ENCODE measurements at places on chromosomes 7 and 10.

DNA sequence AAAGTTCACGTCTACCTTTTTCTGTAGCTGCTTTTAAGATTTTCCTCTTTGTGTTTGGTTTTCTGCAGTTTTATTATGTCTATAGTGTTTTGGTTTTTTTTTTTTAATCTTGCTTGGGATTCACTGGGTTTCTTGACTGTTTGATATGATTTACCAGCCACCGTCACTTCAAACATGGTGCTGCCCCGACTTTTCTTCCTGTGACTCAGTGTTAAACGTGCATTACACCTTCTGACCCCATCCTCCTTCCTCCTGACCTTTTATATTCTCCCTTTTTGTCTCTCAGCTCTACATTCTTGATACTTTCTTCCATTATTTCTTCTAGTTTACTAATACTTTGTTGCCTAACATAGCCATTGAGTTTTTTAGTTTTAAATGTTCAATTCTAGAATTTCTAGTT lies 61.5 kb downstream of the GNA12 start:
- DNase-seq: no peak

GRCh38 chr7:150945171-150945852 lies 32.8 kb downstream of the KCNH2 start:
- no peak for DNase-seq

DNA sequence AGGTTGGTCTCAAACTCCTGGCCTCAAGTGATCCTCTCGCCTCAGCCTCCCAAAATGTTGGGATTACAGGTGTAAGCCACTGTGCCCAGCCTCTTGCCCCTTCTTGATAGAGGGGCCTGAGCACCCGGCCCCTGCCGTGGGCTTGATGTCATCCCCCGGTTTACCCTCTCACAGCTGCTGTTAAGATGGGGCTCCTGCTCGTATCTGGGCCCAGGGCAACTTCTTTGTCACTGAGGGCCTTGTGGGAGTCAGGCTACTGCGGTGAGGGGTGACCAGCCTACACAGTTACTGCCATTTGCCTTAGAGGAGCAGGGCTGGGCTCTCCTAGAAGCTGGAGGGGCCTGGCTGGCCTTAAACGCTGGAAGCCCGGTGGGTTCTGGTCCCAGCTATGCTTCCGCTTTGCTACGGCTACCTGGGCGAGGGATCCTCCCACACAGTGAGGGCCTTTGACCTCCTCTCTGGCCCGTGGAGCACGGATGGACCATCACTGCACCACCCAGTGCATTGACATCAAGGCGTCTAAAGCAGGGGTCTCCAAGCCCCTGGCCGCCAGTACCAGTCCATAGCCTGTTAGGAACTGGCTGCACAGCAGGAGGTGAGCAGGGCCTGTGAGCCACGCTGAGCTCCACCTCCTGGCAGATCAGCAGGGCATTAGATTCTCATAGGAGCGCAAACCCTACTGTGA lies 1.1 kb upstream of the TMEM130 start:
- no peak for DNase-seq

DNA sequence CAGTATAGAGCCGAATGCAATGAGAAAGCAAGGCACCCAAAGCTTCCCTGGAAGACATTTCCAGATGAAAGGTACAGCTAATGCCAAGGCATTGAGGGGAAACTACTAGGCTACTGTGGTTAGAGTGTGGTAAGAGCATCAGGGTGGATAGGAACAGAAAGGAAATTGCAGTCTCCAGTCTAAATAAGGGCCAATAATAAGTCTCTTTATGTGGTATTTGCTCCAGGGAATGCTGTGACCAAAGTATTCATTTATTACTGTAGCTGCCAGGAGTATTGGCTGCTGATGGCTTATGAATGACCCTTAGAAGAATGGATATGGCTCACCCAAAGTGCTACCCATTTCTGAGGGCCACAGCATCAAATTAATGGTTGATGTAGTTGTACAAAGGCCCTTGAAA lies 30.1 kb upstream of the POT1 start:
- DNase-seq: no peak

GRCh38 chr10:3672220-3672619 lies 112.8 kb downstream of the KLF6 start:
- DNase-seq: no peak

- DNase-seq: no peak
Observed at GRCh38 chr10:49595713-49596492, 14.2 kb upstream of the SLC18A3 start.

DNA sequence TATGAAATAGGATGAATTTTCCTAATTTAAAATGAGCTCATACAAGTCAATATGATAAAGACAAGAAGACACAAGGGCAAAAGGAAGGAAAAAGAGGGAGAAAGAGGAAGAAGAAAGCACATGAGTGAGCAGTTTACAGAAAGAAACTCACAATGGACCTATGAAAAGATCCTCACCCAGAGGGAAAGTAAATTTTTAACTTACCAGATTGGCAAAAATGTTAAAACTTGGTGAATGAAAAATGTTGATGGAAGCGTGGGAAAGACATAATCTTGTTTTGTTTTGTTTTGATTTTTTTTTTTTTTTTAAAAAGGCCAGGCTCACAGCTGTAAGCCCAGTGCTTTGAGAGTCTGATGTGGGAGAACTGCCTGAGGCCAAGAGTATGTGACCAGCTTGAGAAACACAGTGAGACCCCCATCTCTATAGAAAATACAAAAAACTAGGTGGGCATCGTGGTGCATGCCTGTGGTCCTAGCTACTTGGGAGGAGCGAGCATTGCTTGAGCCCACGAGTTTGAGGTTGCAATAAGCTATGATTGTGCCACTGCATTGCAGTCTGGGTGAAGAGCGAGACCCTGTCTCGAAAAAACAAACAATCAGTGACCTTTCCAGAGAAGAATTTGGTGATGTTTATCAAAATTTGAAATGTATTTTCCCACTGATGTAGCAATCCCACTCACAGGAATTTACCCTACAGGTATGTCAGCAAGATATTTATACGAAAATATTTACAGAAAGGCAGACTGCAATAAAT lies 152.9 kb upstream of the ASAH2 start:
- no peak for DNase-seq

DNA sequence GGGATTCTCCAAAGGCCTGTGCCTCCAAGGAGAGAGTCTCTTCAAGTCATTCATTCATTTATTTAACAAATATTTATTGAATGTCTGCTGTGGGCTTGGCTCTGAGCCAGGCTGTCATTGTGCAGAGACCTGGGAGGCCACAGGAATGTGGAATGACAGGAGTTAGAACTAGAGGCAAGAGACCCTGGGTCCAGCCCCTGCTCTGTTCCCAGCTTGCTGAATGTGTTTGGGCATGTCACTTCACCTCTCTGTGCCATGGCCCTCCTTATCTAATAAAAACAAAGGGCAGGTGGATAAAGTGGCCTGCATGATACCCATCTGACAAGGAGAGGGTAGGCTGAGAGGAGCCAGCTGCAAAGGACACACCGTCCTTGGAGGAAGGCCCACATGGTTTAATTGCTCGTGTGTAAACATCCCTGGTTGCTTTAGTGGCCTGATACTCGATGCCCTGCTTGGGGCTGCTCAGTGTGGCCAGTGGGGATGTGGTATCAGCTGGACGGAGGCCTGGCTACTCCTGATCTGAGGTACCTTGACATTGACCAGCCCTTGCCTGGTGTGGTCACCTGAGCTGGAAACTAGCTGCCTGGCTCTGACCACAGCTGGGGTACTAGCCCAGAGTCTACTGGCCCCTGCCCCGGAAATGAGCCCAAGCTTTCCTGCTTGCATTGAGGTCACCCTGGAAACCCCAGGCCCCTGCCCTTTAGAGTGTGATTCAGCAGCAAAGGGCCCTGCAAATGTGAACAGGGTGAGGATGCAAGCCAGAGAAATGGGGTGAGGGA lies 116.2 kb downstream of the CDH23 start:
- DNase-seq: no peak

GRCh38 chr10:74079936-74080590 lies 70.6 kb downstream of the AP3M1 start:
- no peak for DNase-seq

DNA sequence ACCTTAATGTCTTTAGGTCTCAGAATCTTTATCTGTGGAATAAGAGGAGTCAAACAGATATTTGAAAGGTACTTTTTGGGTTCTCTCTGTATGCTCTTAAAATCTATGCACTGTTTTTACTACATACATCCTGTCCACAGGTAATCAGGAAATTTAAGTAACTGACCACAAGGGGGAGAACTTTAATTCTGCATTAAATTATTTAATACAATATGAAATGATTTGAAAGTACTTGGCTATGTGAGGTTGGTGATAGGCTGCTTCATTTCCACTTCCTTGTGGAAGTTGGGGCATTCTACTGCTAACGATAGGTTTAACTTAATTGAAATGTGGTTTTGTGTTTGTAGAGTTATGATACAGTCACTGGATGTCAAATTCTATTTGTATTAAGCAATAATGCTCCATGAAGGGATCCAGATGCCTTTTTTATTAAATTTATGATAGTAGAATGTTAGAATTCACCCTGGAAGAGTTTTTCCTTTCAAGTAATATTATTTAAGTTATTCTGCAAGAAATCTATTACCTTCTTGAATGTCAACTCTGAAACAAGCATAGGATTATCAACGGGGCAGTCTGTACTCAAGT lies 6.0 kb downstream of the TEX47 start:
- DNase-seq: no peak

DNA sequence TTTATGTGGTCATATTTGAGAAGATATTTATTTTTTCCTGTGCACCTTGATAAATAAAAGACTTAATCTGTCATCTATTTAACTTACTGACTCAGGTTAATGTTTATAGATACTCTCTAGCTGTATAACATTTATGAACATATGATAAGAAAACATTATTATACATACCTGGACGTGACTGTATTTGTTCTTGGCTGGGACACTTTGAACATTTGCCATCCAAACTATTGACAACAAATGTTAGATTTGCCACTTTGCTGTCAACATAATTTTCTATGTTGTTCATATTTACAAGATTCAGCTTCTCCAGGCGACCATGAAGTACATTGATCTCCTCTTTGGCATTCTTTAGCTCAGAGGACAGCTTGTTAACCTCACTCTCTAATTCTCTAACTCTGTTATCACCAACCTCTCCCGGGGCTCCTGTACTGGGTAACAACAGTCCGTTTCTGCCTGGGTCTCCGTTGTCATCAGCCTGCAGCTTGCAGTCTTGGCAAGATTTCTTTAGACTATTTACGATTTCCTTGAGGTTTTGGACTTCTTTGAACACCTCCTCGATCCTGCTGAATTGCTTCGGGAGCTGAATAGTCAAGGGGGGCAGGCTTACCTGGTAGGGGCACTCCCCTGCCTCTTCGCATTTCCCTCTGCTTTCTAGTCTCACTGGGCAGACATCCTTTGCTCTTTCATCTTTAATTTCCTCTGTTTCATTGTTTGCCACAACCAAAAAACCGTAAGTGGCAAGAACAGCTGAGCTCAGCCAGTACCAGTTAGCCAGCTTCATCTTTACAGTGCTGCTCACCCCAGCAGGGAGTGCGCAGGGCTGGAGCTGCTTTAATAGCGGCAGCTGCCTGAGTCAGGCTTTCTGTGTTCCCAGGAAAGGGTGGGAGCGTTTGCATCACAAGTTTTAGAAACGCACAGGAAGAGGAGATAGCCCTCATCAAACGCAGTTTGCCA lies at the start of gene FGL2:
FGL2 (minus strand) TSS at position 807 of the 954 bp plus-strand sequence; CDS start at position 781, 26 bp downstream.
- DNase-seq: peak; percentile 50

- DNase-seq: peak; percentile 82
Observed at GRCh38 chr10:47024399-47025252, 113.4 kb downstream of the PTPN20 start.

DNA sequence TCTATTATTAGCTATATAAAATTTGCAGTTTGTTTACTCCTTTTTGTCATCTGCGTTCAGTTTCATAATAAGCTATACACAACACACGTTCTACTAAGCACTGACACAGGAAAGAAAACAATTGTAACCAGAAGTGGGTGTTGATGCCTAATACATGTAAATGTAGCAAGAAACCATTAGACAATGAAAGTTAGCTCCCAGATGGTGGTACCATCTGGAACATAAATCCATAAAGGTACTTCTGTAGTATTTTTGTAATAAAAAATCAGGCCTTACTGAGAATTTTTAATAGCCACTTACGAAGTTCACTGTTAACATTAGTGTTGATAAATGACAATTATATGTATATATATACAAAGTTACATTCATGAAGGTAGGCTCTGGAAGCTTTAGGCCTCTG lies 194.7 kb downstream of the KCND2 start:
- DNase-seq: no peak

DNA sequence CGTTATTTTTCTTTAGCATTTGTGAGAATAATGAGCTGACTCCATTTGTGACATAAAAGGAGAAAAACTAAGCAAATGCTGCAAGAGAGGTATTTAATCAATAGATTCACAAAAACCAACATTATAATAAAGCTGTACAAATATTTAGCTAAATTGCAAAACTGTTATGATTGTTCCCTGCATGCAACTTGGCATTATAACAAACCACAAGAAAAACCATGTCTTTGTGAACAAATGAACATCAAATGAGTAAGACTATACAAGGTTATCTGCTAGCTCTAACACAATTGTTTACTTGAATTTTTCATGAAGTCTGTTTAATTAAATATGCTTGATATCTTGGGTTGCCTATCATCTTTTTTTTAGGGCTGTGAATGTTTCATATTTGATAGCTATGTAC lies 50.8 kb upstream of the PPP1R9A start:
- DNase-seq: no peak

- no peak for DNase-seq
Observed at GRCh38 chr10:29435809-29436501, 147.1 kb downstream of the LYZL1 start.

GRCh38 chr7:94298943-94299342 lies 95.8 kb upstream of the COL1A2 start:
- DNase-seq: no peak

DNA sequence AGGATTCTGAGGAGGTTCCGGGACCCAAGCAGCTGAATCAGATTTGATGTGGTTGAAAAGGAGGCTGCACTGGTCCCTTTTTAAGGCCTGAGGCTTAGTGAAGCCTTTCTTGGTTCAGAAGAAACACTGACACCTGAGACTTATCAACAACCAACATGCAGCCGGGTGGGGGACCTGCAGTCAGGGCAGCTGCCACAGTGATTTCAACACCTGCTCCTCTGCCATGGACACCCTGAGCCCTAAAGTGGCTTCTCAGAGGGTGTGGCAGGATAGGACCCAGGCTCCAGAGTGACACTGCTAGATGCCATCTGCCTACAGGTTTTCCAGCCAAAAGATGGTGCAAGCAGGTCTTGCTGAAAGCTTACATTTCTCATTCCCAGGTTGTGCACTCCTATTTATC lies 99.3 kb downstream of the COL13A1 start:
- DNase-seq: no peak

GRCh38 chr7:28920424-28920823 lies 37.7 kb downstream of the TRIL start:
- DNase-seq: no peak

- DNase-seq: no peak
Observed at GRCh38 chr10:33325929-33326328, 8.5 kb downstream of the NRP1 start.

- DNase-seq: no peak
Observed at GRCh38 chr7:67056683-67057082, 60.0 kb downstream of the TYW1 start.

- DNase-seq: no peak
Observed at GRCh38 chr10:133004478-133004877, 62.1 kb upstream of the CFAP46 start.

GRCh38 chr10:102408728-102409603 lies 9.6 kb downstream of the PSD start:
- peak; percentile 89 for DNase-seq
